H9 (cell line): ENCODE measurements at places on chromosomes 11 and 22. TPM values are rescaled to one million over a fixed set of nuclear protein-coding genes. Genes with fewer than 3 reads are reported as not detected.

- no peak for DNase-seq
Measured at GRCh38 chr22:38416621-38417251, 38.3 kb downstream of the KCNJ4 start.

MIOX gene
- total RNA-seq, result 1.4 and 1.5 TPM in 2 replicates

MFNG gene
- 2.0 and 3.3 TPM in 2 replicates for total RNA-seq

CALCA gene
- 0.29 TPM in 1 of 2 replicates, not detected in the other for total RNA-seq
